Caco-2 (cell line): ENCODE measurements at places on chromosomes 6 and 20. TPM values are rescaled to one million over a fixed set of nuclear protein-coding genes. Genes with fewer than 3 reads are reported as not detected.

The OR2J2 gene
- not detected in 2 replicates for total RNA-seq

GRCh38 chr6:52752310-52752709, 11.0 kb downstream of the GSTA2 start:
- H3K4me3 ChIP-seq, result no peak overlapping the region
- no peaks in the 10 kb centered on the region for H3K27me3 ChIP-seq
- DNase-seq, result no peak
- H3K27ac ChIP-seq, result no peak overlapping the region

DNA sequence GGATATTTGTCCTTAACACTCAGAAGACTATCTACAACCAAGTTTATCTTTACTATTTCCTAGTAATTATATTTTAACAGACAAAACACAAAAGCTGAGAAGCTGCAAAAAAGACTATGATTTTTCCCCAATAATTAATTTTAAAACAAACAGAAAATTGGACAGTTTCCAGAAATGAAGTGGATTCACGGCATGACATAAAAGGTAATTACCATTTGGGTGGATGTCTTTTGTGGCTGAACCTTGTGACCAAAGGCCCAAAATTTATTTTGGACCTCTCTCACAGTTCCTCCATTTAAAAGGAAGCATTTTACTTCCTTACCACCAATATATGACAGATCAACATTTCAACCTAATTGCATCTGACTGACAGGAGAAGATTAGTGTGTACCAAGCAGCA, 90.2 kb downstream of the GMDS start:
- H3K4me3 ChIP-seq, result no peak overlapping the region
- H3K27ac ChIP-seq, result no peak overlapping the region
- no peaks in the 10 kb centered on the region for H3K4me1 ChIP-seq
- no peaks in the 10 kb centered on the region for H3K27me3 ChIP-seq
- no peaks in the 10 kb centered on the region for H3K36me3 ChIP-seq

The TNFRSF6B gene
- total RNA-seq, result not detected in 2 replicates
